CD4-positive, alpha-beta memory T cell (primary cell): ENCODE measurements at places on chromosomes 12 and 14.

GRCh38 chr14:100309028-100309737 lies 2.9 kb upstream of the SLC25A29 start:
- no peak for DNase-seq

GRCh38 chr12:52066346-52067080 lies 3.3 kb upstream of the ATG101 start:
- no peak for DNase-seq

DNA sequence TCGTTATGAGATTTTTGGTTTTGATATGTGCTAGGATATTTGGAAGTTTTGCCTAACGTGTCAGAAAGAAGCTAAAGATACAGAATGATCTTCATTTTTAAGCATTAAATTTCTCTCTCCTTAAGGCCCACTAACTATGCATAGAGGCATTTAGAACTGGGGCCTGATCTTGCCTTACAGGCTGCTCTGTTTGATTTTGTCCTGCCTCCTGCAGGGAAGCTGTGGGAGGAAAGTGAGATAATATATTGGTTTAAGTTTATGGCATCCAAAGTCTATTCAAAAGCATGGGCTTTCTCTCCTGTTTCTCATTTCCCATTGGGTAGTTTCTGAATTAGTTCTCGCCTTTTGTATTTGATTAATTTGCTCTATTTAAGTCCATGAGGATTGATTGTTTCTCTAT lies 250.3 kb upstream of the FBXO33 start:
- DNase-seq: no peak

GRCh38 chr12:38995249-38995648 lies 89.9 kb upstream of the CPNE8 start:
- DNase-seq: no peak

DNA sequence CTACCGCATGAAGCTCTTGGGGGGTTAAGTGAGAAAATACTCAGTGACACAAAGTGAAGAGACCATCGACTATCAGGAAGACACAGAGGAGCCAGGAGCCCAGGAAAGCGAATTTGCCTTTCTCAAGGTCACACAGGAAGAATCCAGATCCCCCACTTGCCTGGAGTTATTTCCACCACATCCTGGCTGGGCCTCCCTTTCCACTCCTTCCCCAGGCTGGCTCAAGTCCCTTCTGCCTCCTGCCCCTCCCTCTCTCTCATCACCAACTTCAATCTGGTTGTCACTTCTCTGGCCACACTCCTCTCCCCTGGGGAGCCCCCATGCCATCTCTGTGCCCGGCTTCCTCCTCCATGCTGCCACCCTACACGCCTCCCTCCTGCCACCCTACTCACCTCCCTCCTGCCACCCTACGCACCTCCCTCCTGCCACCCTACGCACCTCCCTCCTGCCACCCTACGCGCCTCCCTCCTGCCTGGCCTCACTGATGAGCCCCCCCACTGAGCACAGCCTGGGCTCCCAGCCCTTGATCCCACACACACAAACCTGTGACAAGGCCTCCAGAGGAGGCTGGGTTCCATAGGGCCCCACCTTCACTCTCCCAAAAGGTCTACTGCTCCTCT lies 6.3 kb downstream of the SCNN1A start:
- DNase-seq: no peak

GRCh38 chr12:122381021-122381420 lies 41.4 kb downstream of the CLIP1 start:
- no peak for DNase-seq

GRCh38 chr12:115815924-115816323 lies 461.6 kb downstream of the MED13L start:
- DNase-seq: no peak

- DNase-seq: no peak
These were observed 45.0 kb downstream of the LRTM2 start for GRCh38 chr12:1865284-1865866.

GRCh38 chr12:89779090-89779489 lies 70.5 kb upstream of the ATP2B1 start:
- no peak for DNase-seq

DNA sequence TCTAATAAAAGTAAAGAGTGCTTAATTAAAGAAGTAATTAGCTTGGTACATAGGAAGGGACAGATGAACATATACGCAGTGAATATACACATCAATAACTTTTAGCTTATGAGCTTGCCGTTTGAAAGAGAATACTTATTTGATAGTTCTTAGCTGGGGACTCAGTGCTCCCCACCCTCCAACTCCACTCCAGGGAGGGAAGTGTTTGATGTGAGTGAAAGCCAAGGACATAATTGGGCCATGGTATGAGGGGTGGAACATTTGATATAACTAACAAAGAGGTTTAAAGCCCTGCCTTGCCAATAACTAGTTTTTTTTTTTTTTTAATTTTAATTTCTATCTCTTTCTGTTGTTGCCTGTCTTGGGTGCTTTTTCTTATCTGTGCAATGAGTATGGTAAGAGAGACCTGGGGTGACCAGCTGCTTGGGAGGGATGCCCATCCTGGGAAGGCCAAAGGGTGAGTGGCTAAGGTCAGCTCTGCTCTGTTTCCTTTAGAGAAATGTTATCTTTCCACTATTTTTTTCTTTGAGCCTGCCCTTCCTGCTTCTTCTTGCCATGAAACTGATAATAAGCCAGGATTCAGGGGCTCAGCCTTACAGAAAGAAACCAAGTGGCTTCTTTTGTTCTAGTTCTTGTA lies 132.8 kb upstream of the CPSF6 start:
- no peak for DNase-seq

DNA sequence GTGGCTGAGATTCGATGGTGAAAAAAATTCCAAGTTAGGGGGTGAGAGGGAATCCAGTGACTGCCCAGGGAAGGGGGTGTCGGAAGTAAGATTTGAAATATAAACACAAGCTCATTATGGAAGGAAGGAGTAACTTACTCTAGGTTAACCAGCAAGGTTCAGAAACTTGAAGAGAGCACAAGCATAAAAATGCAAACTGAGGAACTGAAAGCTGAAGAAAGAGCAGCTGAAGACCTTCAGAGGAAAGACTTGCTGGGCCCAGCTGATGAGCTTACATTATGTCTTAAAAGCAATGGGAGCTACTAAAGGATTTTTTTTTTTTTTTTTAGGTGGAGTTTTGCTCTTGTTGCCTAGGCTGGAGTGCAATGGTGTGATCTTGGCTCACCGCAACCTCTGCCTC lies 189.7 kb upstream of the GRIN2B start:
- no peak for DNase-seq

GRCh38 chr12:68235576-68235975 lies 10.0 kb upstream of the IL26 start:
- DNase-seq: no peak

DNA sequence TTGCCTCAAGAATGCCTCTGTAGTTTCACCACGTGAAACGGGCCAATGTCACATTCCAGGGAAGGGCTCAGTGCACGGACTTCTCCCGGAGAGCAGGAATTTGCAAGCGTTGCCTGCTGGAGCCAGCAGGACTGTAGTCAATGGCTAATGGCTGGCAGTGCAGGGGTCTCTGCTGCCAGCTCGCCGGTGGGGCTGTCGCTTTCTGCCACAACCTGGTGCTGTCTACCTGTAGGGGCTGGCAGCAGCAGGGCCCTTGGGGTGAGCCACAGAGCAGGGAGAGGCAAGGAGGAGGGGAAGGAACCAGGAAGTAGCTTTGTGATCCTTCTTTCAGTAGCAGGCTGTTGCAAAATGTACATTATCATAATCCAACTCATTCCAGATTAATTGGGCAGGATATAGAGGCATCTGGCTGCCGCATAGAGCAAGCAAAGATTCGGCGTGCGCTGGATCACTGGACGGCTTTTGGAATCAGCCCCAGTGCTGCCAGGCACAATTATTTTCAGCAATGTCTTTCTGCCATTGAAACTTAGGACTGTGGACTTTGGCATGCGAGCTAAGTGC lies 114.1 kb downstream of the PAPOLA start:
- DNase-seq: no peak

DNA sequence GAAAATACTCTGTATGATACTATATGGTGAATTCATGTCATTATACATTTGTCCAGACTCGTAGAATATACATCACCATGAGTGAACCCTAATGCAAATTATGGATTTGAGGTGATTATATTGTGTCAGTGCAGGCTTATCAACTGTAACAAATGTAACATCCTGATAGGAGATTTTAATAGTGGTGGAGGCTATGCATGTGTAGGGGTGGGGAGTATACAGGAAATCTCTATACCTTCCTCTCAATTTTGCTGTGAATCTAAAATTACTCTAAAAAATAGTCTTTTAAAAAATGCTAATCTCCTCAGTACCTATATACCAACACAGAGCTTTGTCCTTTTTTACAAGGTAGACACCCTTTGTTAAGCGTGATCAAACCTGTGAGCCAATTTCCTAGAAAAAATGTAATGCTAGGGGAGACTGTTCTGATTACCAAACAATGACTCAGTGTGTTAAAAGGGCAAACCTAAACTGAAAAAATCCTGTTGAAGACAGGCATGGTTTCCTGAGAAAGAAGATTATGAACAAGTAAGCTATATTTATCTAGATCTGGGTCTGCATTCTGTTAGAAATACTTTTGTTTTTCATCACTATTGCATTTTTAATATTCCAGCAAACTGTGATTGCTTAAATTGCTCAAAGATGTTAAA lies 170.9 kb downstream of the DUSP6 start:
- no peak for DNase-seq

DNA sequence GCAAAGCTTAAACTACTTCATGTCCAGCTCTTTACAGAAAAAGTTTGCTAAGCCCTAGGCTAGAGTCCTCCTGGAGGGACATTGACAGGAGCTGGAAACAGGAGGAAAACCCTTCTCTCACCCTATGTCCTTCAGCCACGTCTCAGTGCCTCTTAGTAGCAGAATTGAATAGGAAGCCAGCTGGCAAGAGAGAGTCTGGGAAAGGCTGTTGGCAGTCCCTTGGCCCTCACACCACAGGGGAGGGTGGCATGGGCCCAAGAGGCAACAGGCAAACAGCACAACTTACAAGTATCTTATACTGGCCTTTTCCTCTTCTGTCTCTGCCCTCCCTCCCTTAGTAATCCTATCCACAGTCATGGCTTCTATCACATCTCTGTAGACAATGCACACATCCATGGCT lies 27.7 kb upstream of the DHRS2 start:
- DNase-seq: no peak

DNA sequence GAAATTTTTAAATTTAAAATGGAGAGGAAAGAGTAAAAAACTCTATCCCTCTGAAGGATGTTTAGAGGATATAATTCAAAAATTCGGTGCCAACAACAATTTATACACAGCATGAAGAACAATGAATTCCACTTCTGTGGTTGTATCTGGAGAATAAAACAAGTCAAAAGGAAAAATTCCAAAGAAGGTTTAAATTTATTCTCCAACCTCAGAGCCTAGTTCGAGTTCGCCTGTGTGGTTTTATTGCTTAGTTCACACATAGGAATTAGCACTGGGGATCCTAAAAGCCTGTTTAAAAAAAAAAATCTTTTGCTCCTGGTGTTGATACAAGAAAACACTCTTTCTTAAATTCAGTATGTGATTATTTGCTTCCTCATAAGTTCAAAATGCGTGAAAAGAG lies 79.2 kb downstream of the LLPH start:
- no peak for DNase-seq

GRCh38 chr14:104689881-104690711 lies 678 bp downstream of the INF2 start:
- DNase-seq: no peak

GRCh38 chr12:77850129-77850528 lies 19.4 kb downstream of the NAV3 start:
- no peak for DNase-seq
